Activated T-cell treated with anti-CD3 and anti-CD28 coated beads, Interleukin-2, amount 50 U/mL, for 72 hours (primary cell): ENCODE measurements at places on chromosomes 4 and X.

DNA sequence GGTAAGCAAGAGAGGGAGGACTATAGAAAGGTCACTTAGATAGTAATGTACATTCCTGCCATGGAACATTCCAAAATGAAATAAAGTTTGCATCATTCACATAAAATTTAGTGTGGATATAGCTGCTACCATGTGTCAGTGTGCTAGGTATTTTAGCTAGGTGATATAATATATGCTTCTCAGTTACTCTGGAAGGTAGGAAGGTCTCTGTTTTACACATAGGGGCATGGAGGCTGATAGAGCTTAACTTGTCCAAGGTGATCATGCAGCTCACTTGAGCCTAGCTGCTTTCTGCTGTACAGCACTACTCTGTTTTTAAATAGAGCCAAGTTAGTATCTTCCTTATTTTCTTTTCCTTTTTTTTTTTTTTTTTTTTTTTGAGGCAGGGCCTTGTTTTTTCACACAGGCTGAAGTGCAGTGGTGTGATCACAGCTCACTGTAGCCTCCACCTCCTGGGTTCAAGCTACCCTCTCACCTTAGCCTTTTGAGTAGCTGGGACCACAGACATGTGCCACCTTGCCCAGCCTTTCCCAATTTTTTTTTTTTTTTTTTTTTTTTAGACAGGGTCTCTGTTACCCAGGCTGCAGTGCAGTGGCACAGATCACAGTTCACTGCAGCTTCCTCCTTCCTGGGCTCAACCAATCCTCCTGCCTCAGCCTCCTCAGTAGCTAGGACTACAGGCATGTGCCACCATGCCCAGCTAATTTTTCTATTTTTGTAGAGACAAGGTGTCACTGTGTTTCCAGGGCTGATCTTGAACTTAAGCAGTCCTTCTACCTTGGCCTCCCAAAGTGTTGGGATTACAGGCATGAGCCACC is 10.4 kb downstream of the AFF1 start:
- DNase-seq, result no peak

- no peak for DNase-seq
These were observed 20.7 kb downstream of the PAGE5 start for GRCh38 chrX:55240788-55241340.

GRCh38 chrX:150984169-150984824 is 1.2 kb downstream of the HMGB3 start:
- DNase-seq, result peak; percentile 14

GRCh38 chr4:22202246-22202974 is 253.8 kb upstream of the KCNIP4 start:
- no peak for DNase-seq

DNA sequence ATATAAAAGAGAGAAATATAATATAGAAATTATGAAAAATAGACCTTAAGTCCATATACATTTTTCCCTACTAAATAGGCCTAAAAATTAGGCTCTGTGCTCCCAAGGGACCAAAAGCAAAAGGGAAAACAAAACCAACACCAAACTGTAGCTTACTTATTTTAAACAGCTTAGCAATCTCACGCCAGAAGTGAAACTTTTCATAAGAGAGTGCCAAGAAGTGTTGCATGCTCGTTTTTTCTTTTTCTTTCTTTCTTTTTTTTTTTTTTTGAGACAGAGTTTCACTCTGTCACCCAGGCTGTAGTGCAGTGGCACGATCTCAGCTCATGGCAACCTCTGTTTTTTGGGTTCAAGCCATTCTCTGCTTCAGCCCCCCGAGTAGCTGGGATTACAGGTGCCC is 250.4 kb downstream of the TMA16 start:
- DNase-seq, result no peak

- no peak for DNase-seq
These were observed 40.2 kb downstream of the ATP10D start for GRCh38 chr4:47525154-47525819.

DNA sequence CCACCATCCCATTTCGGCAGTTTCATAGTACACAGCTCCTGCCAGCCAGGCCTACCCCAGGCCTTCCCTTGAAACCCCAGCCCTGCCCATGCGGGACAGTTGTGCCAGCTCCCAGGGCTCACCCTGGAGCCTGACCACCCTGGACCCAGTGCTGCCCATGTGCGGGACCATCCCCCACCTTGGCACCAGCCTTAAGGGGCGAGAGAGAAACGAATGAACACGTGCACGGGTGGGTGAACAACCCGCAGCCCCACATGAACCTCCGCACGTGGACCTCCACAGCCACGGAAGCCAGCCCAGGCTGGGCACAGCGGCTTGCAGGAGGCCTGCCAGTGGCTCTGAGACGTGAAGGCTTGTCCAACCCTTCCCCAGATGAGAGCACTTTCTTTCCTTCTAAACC is 76.0 kb upstream of the MXD4 start:
- no peak for DNase-seq

GRCh38 chrX:34657726-34658070 is 613 bp upstream of the TMEM47 start:
- no peak for DNase-seq

DNA sequence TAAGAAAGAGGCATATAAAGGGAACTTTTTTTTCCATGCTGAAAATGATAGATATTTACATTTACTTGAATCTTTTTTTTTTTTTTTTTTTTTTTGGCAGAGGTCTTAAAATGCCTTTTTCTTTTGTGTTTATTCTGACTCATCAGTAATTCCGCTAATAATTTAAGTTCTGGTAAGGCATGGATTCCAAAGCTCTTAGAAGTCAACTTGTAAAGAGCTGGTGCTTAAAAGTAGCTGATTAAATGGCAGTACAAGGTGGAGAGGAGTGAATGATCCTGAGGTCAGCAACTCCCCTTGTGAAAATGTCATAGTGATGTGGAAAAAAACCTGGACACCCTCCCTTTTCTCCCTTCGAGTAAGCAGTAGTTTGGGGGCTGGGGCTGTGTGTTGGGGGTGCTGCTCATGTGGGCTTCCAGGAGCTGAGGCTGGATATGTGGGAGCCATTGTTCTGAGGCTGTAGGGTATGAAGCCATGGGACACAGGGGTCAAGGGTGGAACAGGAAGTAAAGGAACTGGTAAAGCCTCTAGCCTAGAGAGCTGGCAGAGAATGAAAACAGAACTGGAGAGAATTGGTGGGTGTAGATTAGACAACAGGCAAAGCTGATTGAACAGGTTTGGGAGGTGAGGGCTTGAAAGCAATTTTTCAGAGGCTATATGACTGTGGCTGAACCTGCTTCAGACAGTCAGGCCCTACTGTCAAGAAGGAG is 41.0 kb upstream of the PITX2 start:
- DNase-seq, result no peak
